ENCODE measurements at places on chromosomes 16 and 17. TPM values are rescaled to one million over a fixed set of nuclear protein-coding genes. Genes with fewer than 3 reads are reported as not detected.

Gene RBFOX1
- total RNA-seq = not detected

Gene NDRG4
- total RNA-seq = 25.9 TPM

Gene ACACA
- total RNA-seq = 53.8 TPM

Gene KRTAP1-5
- total RNA-seq = not detected

Gene SNN
- 9.7 TPM for total RNA-seq

Gene SPHK1
- 62.2 TPM for total RNA-seq

Gene SLC5A11
- total RNA-seq = 0.69 TPM

Gene FAM20A
- not detected for total RNA-seq

Gene KRTAP9-4
- not detected for total RNA-seq

Gene SRL
- total RNA-seq = not detected

Gene TBC1D3C
- total RNA-seq = 0.06 TPM

Gene SPN
- not detected for total RNA-seq

Gene NPIPA8
- total RNA-seq = 0.87 TPM

Gene MGAT5B
- total RNA-seq = 20.2 TPM

All from A549 treated with DMSO at 1 μM for 4 hours (cell line).